Activated T-cell treated with anti-CD3 and anti-CD28 coated beads, Interleukin-2, amount 50 U/mL, for 48 hours (primary cell): ENCODE measurements at places on chromosomes 12 and 14.
A peak's percentile ranks its signal among the peaks of the same experiment; 100 is the strongest.

GRCh38 chr12:41683023-41683422 is 461.7 kb downstream of the GXYLT1 start:
- DNase-seq: no peak

DNA sequence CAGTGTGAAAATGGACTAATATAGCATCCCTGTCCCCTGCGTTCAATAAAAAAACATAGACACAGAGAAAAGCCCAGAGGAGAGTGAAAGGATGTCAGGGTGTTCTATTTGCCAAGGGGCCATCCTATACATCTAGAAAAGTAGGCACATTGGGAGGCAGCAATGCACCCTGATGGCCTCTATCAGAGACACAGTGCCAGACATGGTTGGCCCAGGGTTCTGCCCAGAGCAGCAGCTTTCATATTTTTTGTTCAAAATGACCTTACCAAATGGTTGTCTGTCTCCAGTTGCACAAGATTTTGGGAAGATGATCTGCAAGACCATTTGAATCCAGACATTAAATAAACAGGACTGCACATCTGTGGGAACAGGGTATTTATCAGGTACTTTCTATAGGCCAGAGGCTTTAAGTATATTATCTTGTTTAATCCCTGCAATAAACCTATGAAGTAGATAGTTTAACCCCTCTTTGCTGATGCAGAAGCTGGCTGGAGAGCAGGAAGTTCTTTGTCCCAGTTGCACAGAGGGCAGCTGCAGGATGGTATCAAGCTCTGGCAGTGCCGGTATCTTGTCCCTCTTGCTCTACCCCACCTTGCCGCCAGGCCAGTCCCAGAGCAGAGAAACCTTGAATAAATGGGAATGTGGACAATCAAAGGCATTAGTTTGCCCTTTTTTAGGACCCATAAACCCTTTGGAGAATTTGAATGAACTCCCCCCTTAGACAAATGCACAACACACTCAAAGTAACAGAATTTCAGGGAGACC is 171.8 kb upstream of the PWP1 start:
- DNase-seq: no peak

DNA sequence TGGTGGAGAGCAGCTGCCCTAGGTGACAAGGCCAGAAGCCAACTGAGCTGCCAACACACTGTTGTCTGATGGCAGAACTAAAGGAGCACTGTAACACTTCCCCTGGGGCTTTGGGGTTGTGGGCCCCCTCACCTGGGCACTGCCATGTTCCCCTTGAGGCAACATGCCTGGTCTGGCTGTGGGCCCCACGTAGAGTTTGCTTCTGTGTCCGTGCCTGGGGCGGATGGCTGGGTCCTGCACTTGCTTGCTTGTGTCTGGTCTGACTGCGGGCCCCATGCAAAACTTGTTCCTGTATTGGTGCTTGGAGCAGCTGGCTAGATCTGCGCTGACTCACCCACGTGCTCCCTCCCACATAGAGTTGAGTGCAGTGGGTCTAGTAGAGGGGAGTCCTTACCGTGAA is 78.4 kb downstream of the MNAT1 start:
- no peak for DNase-seq

GRCh38 chr14:73663548-73664212 is 18.9 kb downstream of the DNAL1 start:
- no peak for DNase-seq

- DNase-seq: no peak
These were observed 112.5 kb upstream of the MED13L start for GRCh38 chr12:116389990-116390389.

GRCh38 chr12:389142-390096 is at the start of gene KDM5A:
Gene KDM5A, minus strand, starts transcription at chr12:389320. Its CDS starts 229 bp downstream, at chr12:389091.
- DNase-seq: peak; percentile 95

DNA sequence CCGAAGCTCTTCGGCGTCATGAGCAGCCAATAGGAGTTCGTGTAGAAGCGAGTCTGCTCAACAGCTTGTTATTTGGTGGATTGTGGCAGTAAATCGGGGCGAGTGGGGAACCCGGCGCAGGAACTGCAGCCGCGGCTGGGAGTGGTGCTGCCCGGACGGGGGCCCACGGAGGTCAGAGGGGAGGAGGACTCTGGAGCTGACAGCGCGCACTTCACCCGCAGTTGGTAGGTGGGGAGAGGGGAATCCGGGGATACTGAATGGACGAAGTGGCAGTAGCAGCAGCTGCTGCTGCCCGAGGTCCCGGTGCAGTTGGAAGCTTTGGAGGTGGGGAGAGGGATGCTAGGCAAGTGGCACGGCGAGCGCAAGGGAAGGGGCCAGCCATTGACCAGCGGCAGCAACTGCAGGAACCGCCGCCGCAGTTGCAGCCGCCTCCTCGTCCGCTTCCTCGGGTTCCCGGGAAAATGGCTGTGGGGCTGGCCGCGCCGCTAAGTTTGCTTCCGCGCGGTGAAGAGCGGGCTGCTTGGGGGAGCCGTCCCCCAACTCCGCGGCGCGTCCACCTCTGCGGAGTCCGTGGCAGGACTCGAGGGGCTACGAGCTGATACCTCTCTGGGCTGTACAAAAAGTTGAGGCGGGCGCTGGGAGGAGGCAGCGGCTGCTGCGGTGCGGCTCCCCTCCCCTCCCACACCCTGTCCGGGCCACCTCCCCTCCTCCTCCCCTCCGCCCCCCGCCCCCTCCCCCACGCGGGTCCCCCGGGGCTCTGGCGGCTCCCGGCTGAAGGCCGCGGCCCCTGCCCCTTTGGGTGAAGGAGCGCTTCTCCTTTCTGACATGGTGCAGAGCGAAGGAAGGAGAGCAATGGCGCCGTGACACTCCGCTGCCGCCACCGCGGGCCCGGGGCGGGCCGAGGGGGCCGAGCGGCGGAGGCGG is at the start of gene ARID4A:
Gene ARID4A (plus strand): TSS at position 79 of the 924 bp plus-strand sequence. CDS start 1,300 bp downstream, outside the sequence.
- peak; percentile 80 for DNase-seq

DNA sequence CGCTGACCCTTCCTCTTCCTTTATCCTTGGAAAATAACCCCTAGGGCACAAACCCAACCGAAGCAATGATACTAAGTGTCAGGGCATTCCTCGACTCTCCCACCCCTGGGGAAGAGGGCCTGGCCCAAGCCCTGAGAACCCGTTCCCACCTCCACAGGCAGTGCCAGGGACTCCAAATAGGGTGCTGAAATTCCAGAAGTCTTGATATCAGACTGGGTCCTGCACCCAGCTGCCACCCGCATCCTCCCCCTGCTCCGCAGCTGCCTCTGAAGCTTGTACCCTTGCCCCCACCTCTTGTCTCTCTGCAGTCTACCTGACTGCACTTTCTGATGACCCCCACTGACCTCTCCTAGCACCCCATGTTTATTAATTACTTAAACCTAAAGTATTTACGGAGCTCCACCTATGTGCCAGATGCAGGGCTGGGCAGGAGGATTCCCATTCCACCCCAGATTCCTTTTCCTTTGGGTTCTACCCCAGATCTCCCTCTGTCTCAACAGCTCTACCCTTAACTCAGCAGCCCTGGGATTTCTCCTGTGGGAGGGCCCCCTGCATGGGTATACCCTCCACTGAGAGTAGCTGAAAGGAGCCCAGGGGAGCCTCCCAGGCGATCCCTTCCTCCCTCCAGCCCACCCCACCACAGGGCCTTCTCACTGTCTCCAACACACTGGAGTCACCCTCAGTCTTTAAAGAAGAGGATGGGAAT is 4.1 kb upstream of the KRT18 start:
- no peak for DNase-seq

DNA sequence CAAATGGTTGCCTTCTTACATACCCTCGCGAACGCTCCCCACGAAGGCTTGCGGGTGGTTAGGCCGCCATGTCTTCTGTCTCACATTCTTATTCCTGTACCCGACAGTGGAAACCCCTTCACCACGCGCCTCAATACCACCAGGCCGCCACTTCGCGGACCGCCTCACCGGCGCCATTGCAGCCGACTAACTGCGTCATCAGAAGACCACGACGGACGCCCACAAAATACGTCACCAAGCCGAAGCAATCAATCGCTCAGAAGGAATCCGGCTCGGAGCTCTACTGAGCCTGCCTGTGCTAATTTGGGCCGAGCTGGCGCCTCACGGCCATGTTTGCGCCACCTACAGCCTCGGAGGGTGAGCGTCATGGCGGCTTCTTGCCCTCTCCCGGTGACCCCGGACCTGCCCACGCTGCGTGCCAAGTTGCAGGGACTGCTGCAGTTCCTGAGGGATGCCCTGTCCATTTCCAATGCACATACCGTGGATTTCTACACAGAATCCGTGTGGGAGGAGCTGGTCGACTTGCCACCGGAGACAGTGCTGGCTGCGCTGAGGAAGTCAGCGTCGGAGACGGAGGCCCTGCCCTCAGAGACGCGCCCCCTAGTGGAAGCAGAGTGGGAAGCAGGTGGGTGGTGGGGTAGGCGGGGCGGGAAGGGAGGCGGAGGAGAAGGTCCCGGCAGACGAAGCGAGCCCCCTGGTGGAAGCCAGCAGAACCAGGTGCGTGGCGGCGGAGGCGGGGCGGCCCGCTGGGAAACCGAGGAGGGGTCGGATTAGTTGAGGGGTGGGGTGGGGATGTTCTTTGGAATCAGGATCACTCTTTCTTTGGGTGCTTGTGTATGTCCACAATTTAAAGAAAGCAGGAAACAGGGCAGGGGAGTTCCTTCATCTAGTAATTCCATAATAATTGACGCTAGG is at the start of the genes CCDC59 and METTL25:
Gene CCDC59 (minus strand): TSS at position 188 of the 915 bp plus-strand sequence. CDS start 11 bp downstream, at position 177.
Gene METTL25 (plus strand): TSS at position 330 of the 915 bp plus-strand sequence. CDS start 37 bp downstream, at position 367.
- peak; percentile 99 for DNase-seq

DNA sequence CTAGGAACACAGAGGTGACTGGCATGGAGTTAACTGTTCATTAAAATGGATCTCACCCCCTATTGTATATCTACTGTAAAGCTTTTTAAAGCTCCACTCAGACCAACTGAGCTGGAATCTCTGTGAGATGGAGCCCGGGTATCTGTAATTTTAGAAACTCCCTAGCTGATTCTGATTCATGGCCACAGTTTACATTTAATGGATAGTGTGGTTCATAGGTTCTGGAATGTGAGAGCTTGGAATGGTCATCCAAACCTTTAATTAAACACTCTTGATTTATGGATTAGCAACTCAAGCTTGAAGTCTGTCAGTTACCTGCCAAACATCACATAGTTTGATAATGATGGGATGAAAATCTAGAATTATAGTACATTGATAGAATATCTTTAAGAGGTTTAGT is 183.8 kb downstream of the SLC25A21 start:
- no peak for DNase-seq

GRCh38 chr12:99917711-99918402 is 66.9 kb downstream of the ANKS1B start:
- DNase-seq: no peak

GRCh38 chr12:64083285-64084210 is 138.5 kb downstream of the KICS2 start:
- no peak for DNase-seq

DNA sequence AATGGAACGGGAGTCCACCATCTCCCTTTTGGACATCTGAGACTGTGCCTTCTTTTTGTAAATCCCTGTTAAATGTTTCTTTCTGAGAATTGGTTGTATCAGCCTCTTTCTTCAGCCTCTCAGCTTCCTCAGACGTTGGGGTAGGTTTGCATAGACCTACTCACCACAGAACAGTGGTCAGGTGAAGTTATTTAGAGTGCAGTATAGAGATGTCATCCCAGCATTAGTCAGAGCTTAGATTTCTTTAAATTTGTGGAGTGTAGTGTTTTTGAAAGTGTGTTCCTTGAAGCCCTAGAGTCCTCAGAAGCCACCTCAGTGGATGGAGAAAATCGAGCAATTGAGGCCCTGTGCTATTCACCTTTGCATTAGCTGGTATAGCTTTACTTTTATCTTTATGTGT is 8.9 kb upstream of the EEA1 start:
- no peak for DNase-seq

- DNase-seq: no peak
These were observed 376.6 kb upstream of the TBX3 start for GRCh38 chr12:115060477-115061168.
